ENCODE measurements at places on chromosomes 11 and 22.

DNA sequence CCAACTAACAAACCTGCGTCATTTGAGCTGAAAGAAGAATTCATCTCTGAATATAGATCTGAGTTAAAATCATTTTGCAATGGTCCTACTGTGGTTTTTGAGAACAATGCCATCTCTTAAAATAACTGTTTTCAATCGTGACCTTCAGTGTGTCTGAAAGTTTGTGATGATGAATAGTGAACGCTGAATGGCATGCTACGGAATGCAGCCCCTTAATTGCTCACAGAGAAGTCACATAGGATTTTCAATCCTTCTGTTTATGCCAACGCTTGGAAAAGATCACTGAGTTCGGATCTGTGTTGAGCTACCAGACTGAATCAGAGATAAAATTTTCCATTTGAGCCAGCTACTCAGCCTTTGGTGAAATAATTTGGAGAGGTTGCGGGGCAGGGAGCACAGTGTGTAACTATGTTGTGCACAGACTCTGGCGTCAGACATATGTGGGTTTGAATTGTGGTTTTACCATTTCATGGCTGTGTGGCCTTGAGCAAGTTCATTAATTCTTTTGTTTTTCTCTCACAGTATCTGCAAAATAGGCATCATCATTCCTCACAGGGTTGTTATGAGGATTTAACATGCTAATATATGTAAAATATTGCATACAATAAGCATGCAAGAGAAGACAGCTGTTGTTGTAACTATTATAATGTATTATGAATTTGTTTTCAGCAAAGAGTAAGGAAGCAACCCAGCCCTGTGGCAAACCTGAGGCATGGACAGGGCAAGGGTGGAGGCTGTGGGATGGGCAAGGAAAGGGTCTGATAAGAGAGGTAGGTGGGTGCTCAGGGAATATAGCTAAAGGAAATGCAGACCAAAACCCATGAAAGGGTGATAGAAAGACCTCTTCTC lies 679.9 kb downstream of the KCNA4 start:
- H3K36me3 ChIP-seq, result no peaks in the 10 kb centered on the region
- no peaks in the 10 kb centered on the region for H3K27me3 ChIP-seq
- peak overlapping the region; percentile 14 for H3K27ac ChIP-seq

DNA sequence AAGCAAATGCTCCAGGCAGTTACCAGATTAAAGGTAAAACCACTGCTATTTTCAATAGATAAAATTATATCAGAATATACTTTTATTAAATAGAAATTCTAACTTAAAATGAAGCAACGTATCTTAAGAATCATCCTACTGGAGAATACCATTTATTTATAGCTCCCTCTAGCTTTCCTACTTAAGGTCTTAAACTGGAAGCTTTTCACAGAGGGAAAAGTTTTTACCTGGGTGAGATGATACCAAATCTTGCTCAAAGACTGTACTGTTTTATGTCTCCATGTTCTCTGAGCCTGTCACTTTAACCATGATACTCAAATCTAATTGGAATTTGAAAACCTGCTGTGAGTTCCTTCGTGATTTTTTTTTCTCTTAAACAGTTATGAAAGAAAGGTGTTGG lies 291.8 kb downstream of the AASDHPPT start:
- no peaks in the 10 kb centered on the region for H3K27me3 ChIP-seq
- no peak for DNase-seq
- H3K27ac ChIP-seq, result peak overlapping the region; percentile 72

DNA sequence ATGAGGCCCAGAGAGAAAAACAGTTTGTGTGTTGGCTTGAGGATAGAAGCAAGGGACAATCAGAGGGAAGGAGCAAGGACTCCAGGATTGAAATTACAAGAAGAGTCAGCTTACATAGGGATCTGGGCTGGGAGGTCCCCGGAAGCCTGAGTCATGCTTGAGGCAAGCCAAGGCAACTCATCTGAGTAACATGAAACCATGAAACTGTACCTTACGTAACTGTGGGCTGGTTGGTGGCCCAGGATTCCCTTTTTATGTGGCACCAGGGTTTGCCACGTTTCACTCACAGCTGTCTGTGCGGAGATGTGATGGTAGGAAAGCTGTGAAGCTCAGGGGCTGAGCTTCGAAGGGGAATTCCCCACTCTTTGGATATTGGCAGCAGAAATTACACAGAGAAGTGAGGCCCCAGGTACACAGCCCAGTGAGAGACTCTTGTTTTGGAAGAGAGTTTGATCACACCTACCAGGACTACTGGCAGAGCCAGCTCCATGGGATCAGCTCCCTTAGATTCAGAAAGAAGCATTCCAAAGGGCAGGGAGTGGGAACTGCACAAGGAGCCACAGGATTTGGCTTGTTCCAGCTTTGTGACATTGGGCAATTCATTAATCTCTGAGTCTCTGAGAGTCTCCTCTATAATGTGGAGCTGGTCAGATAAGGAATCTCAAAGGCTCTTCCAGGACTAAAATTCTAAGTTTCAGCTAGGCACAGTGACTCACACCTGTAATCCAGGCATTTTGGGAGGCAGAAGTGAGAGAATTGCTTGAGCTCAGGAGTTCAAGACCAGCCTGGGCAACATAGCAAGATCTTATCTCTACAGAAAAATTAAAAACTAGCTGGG lies 7.8 kb downstream of the SLC5A1 start:
- DNase-seq, result peak; percentile 88
- H3K36me3 ChIP-seq, result no peaks in the 10 kb centered on the region
- H3K4me1 ChIP-seq, result peaks cover 4% of the 10 kb centered on the region
- no peak overlapping the region for H3K4me3 ChIP-seq
- peaks cover 8% of the 10 kb centered on the region for H3K27me3 ChIP-seq

DNA sequence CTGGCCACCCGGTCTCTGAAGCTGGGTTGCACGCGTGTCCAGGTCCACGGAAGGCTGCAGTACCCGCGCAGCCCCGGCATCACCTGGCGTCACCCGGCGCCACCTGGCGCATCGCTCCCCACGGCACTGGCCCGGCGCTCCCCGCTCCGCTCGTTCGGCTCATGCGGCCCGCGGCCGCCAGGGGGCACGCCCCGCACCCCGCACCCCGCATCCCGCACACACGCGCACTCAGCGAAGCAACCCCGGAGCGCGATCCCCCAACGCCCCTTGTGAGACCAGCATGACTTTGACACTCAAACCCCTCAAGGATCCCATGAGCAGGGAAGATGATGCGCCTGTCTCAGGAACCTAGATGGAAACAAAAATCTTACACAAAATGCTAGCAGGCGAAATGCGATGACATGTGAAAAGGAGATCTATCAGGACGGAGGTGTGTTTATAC lies 11.9 kb downstream of the B3GNT6 start:
- no peak overlapping the region for H3K27ac ChIP-seq
- H3K36me3 ChIP-seq, result no peaks in the 10 kb centered on the region
- peaks cover 6% of the 10 kb centered on the region for H3K4me1 ChIP-seq
- peak overlapping the region; percentile 35 for H3K4me3 ChIP-seq

DNA sequence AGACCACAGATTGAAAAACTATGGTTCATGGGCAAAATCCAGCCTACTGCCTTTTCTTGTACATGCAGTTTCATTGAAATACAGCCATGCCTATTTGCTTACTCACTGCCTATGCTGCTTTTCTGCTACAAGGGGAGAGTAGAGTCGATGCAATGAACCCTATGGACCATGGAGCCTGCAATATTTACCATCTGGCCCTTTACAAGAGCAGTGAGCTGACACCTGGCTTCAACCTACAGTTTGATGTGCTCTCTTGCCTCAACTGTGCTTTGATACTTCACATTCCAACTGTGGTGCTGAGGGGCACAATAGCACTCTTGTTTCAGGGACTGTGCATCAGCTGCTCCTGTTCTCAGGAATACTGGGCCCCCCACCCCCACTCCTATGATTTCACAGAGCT lies 239.5 kb upstream of the SORL1-AS1 start:
- H3K27ac ChIP-seq, result no peak overlapping the region
- peaks cover 25% of the 10 kb centered on the region for H3K4me1 ChIP-seq
- peak; percentile 20 for DNase-seq
- no peak overlapping the region for H3K4me3 ChIP-seq
- peaks cover under 1% of the 10 kb centered on the region for H3K27me3 ChIP-seq

- no peaks in the 10 kb centered on the region for H3K36me3 ChIP-seq
- no peaks in the 10 kb centered on the region for H3K27me3 ChIP-seq
- H3K27ac ChIP-seq, result no peak overlapping the region
- H3K4me1 ChIP-seq, result peaks cover under 1% of the 10 kb centered on the region
- DNase-seq, result no peak
- no peak overlapping the region for H3K4me3 ChIP-seq
Measured at GRCh38 chr11:26847459-26847858, 125.6 kb upstream of the SLC5A12 start.

DNA sequence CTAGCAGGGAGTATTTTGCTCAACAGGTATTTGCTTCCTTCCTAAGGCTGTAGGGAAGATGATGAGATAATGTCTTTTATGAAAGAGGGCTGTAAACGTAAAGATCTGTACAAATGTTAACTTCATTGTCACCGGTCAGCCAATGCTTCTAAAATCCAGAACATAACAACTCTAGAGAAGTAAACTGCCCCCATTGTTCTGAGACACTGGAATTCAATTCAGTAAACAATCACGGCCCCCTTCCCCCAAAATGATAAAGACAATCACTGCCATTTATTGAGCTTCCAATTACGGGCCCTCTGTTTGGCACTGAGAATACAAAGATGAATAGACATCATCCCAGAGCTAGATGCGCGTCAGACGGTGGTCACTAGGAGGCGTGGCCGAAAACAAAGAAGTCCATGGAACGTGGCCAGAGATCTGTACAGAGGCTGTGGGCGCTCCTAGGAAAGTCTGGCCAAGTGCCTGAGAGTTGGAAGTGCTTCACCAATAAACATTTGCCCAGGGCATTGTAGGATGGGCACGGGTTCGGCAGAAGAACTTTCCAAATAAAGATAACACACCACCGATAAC lies 576 bp downstream of the TMEM258 start:
- peak; percentile 86 for DNase-seq
- peaks cover 6% of the 10 kb centered on the region for H3K4me1 ChIP-seq
- H3K36me3 ChIP-seq, result peaks cover 18% of the 10 kb centered on the region
- peak overlapping the region; percentile 100 for H3K27ac ChIP-seq
- H3K4me3 ChIP-seq, result peak overlapping the region; percentile 88
